Activated CD4-positive, alpha-beta memory T cell treated with anti-CD3 and anti-CD28 coated beads for 36 hours (primary cell): ENCODE measurements at places on chromosomes 3 and 15. TPM values are rescaled to one million over a fixed set of nuclear protein-coding genes. Genes with fewer than 3 reads are reported as not detected.

DNA sequence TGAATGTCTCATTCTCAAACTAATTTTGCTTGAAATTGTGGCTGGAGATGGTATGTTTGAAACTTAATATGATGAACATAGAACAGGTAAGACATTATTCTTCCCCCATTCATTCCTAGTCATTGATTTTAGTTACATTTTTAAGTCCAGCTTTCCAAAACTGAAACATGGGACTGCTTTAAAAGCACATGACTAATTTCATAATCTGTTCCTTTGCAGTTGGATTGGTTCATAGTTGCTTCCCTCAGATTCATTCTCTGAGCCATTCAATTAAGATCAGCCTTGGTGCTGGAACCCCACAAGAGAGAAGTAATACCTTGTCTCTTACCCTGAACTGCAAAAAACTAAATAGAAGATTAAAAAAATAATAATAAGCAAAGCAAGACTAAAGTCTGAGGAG lies 87.5 kb upstream of the TGFBR2 start:
- no peak for DNase-seq

CYP8B1 gene
- total RNA-seq = not detected

DNA sequence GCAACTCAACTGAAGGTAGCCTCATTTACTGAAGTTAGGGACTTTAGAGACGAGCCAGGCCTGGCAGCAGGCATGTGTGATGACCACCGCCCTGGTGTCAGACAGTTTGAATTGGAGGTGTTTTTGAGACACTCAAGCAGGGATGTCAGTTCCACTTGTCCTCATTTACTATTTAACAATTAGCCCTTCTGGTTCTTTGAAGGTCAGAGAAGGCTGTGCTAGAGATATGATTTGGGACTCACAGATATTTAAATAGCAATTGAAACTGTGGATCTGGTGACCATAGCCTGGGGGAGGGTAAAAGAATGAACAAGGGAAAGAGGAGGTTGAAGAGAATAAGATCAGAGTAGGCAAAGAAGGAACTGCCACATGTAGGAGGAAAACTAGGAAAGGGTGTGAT lies 74.6 kb downstream of the REC114 start:
- DNase-seq = no peak

GOLGA8J gene
- total RNA-seq = not detected

- no peak for DNase-seq
These were observed 56.0 kb upstream of the PLSCR4 start for GRCh38 chr3:146306656-146307455.

DNA sequence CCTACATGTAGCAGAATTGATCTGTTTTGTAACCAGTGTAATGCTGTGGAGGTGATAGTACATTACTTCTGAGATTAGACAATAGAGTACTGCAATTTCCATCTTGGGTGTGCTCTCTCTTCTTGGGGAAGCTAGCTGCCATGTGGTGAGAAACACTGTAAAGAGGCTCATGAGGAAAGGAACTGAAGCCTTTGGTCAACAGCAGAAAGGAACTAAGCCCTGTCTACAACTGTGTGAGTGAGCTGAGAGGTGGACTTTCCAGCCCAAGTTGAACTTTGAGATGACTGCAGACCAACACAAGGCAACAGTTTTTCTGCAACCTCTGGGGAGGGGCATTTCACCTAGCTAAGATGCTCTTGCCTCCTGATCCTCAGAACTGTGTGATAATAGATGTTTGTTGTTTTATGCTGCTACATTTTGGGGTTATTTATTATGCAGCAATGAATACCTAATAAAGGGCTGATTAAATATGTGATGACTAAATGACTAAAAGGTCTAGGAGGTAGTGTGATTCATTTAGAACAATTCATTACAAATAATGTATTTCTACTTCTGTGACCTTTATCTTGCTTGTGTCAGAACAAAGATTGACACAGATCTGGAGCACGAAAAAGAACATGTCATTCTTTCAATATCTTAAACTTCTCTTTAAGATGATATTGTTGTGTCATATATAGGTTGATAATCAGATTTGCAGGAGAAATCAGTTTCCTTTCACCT lies 121.6 kb upstream of the THRB start:
- DNase-seq = no peak

GRCh38 chr3:157467200-157467599 lies 30.6 kb downstream of the PTX3 start:
- DNase-seq = no peak

CLN6 gene
- 34.2 TPM for total RNA-seq

- no peak for DNase-seq
These were observed 1455.9 kb downstream of the SI start for GRCh38 chr3:163622384-163622783.
